ENCODE measurements at places on chromosomes 11 and 22.

DNA sequence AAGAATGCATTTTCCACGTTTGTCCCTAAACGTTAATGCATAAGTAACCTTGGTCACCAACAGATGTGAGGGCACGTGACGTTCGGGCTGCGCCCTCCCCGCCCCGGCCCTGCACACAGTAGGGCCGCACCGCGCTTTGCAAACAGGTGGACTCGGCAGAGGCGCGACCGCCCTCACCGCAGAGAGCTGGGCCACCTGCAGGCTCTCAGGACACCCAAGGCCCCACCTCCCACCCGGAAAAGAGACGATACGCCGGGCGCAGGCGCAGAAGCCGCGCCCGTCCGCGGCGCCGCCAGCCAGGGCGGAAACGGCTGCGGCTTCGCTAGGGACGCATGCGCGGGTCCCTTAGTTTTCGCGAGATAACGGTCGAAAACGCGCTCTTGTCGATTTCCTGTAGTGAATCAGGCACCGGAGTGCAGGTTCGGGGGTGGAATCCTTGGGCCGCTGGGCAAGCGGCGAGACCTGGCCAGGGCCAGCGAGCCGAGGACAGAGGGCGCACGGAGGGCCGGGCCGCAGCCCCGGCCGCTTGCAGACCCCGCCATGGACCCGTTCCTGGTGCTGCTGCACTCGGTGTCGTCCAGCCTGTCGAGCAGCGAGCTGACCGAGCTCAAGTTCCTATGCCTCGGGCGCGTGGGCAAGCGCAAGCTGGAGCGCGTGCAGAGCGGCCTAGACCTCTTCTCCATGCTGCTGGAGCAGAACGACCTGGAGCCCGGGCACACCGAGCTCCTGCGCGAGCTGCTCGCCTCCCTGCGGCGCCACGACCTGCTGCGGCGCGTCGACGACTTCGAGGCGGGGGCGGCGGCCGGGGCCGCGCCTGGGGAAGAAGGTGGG, at the start of gene FADD:
TSS of gene FADD (plus strand) at position 377 of the 831 bp plus-strand sequence. CDS start at position 541, 164 bp downstream.
- peak; percentile 77 for DNase-seq

GRCh38 chr11:113213549-113213948, 100.8 kb upstream of the TTC12 start:
- no peak for DNase-seq

DNA sequence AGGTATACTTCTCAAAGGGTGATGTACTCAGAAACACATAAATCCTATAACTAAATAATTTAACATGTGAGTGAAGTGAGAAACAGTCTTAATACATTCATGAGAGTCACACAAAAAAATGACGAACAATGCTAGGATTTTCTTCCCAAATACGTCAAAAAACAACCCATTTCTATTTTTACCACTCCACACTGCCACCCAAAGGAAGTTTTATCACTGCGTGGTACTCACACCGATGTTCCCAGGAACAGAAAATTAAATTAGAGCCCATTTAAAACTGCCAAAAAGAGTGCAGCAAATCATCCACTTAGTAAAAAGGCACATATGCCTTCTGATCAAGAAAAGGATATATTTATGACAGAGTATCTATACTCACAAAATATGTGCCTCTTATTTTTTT, 710.9 kb upstream of the FAT3 start:
- no peak for DNase-seq

- DNase-seq: no peak
These were observed 16.8 kb upstream of the MFRP start for GRCh38 chr11:119363081-119363850.

DNA sequence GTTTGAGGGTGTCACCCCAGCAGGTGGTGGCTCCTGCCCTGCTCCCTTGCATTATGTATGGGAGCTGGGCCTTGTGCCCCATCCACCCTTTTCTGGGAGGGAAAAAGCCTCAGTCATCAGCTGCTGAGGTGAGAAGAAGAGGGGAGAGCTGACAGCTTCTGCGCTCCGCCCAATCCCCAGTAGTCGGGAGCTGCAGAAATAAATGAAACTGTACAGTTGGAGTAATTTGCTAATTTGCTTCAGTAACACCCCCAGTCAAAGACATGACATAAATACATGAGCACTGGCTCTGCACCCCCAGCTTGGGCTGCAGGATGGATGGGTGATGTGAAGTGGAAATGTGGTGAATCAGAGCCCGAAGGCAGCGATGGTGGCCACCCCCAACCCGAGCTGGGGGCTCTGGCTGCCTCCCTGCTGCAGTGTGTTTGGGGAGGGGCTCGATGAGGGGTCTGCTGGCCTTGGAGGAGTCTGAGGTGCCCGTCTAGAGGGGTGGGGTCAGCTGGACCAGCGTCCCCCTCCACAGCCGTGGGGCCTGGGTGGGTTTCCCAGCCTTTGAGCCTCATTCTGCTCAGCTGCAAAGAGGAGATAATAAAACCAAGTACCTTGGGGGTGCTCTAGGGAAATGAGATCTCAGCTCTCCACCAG, 59.2 kb downstream of the MPPED1 start:
- DNase-seq: no peak

DNA sequence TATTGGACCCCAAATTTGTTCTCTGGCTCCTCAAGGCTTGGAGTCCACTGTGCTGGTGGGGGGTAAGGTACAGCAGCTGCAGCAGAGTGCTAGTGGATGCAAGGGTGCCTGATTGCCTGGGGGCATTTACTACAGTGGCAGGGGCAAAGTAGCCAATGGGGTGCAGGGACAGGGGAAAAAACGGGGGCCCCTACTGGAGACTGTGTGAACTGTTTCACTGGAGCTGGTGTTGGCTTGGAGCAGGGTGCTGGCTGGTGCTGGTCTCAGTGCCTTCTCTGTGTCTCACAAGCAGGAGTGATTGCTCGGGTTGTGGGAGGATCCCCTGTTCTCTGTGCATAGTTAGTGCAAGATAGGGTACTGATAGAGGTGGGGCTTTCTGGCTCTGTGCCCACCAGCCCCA, 935.9 kb downstream of the JRKL start:
- DNase-seq: no peak

GRCh38 chr22:33519071-33519973, 401.0 kb downstream of the LARGE1 start:
- no peak for DNase-seq

DNA sequence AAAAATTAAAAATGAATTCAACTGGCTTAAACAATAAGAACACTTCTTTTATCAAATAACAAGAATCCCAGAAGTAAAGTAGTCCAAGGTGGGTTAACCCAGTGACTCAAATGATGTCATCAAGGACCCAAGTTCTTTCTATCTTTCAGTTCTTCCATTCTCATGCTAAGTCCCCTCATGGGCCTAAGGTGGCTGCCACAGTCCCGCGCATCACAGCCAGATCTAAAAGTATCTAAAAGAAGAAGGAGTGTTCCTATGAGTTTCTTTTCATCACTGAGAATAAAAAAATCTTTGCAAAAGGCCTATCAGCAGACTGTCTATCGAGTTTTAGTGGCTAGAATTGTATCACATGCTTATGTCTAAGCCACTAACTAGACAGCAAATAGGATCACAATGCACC, 37.2 kb upstream of the LDLRAD3 start:
- no peak for DNase-seq

Measured in AG04450 (cell line).